ENCODE measurements at places on chromosomes 7 and 10.

GRCh38 chr7:69162931-69163670 is 435.2 kb upstream of the AUTS2 start:
- no peak for DNase-seq

GRCh38 chr10:34627331-34627730 is 187.8 kb downstream of the PARD3 start:
- DNase-seq: peak; percentile 27

- DNase-seq: no peak
These were observed 1.6 kb downstream of the PDGFA start for GRCh38 chr7:517774-518629.

GRCh38 chr10:92421550-92421949 is 130.6 kb downstream of the MARCHF5 start:
- no peak for DNase-seq

DNA sequence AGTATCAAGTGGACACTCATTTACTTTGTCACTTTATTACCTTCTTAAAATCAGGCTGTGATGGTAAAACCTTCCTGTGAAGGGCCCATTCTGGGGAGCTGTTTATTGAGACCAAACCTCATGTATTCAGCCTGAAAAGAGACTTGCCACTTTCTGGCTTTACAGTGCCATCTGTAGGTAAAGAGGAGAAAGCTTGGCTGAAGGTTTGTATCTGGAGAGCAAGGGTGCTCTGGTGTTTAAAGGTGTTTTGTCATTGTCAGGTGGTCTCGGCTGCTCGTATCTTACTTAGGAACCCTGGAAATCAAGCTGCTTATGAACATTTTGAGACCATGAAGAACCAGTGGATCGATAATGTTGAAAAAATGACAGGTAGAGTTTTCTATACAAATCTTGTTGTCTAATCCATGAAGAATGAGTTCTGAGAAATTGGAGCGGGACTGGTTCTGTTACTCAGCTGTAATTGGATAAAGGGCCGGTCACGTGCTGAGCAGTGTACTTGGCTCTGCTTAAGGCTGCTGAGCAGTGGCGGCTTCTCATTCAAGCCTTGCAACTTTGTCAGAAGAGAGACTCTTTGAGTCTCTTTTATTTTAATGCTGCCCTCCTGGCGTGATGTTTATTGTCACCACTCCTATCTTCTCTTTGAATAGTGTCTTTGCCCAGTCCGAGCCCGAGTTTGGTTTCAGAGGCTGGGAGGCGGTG is 46.9 kb downstream of the AP3M1 start:
- peak; percentile 45 for DNase-seq

DNA sequence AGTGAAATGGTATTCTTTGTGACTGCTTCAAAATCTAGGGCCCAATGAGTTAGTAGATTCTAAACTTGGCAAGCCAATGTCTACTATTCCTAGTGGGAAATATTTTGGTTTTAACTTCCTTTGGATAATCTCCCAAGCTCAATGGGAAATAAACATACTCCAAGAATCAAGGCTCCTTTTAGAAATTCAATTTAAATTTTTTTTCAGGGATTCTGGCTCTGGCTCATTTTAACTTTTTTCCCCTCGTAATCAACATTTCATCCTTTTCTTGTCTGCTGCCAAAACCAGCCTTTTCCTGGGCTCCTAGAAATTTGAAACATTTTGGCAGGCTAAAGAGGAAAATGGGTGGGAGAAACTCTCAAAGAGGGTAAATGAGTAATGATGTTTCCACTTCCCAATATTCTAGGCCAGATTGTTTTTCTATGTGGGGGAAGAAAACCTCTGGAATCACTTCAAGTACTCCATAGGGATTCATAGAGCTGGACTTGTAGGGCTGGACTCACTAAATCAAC is 85.6 kb upstream of the AGR3 start:
- no peak for DNase-seq

- DNase-seq: no peak
These were observed 5.2 kb upstream of the MYH16 start for GRCh38 chr7:99267481-99267840.

DNA sequence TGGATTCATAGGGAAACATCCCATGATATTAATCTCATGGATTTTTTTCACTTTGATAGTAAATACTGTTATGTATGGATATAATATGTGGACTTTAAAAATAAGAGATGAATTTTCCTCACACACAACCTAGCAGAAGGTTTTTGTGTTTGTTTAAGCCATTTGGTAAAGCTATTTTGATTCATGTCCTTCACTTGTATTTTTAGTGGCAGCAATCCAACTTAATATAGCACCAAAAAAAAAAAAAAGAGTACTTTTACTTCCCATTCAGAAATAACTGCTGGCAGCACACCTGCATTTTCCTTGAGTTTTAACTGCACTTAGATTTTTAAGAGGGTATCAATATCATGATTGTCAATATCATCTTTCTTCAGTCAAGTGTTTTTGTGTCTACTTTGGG is 60.0 kb downstream of the MCMBP start:
- DNase-seq: no peak

DNA sequence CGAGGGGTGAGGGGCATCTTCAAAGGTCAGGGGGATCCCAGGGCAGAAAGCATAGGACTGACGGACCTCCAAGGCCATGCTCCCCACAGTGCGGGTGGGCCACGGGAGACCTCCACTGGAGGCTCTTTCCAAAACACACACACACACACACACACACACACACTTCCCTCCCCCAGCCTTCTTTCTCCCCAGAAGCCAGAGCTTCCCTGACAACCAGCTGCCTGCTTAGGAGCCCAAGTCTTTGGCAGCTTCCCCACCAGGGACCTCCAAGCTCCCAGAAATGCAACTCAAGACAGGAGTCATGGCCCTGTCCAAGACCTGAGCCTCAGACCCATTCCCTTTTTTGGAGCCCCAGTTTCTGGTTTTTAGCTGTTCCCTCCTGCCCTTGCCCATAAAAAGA is 710 bp upstream of the C10orf105 start:
- no peak for DNase-seq

- no peak for DNase-seq
These were observed 64.3 kb downstream of the FAM204A start for GRCh38 chr10:118277871-118278270.

DNA sequence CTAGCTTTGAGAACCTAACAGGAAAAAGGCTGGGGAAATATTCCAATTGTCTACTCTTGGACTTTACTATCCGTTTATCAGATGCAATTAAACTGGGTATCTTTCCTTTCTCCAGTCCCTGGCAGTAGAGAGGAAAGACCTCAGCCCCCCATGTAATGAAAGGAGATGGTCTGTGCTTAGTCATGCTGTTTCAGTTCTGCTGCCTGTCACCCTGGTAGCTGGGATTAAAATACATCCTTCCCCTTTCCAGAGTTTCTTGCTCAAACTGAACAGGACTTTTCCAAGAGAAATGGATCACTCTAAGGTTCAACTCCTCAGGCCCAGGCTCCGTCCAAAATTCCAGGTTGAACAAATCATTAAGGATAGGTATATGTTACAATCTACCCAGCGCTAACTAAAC is 202.9 kb downstream of the PTEN start:
- DNase-seq: no peak

- DNase-seq: no peak
These were observed 75.1 kb downstream of the MAD1L1 start for GRCh38 chr7:2157473-2158279.

DNA sequence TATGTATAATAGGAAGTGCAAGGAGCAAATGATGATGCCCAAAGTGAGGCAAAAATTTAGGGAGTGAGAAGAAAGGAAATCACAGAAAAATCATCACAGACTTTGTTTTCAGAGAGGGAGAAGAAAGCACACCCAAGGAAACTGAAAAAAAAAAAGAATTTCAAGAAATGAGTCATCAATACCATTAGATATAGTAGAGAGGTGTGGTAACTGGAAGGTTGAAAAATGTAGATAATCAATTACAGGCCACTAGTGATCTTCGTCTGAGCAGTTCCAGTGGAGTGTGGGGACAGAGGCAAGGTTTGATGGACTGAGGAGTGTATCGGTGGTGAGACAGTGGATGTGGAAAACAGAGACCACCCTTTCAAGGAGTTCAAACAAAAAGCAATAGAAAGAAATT is 31.7 kb downstream of the ASB4 start:
- DNase-seq: no peak

DNA sequence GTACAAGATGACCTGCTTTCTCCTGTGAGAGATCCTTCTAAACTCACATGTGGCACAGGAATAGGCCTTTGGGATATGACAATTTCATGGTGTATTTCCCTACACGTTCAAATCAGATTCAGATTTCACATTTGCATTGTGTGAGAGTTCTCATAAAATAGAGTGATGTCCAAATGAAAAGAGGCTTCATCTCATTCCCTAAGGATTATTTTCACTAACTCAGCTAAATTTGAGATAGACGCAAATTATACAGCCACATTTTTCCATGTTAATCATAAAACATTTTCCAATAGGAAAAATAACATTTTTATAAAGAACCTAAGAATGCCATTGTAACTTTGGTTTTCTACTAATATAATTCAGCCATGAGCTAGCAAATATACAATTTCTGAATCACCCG is 35.5 kb upstream of the PARD3 start:
- DNase-seq: no peak

DNA sequence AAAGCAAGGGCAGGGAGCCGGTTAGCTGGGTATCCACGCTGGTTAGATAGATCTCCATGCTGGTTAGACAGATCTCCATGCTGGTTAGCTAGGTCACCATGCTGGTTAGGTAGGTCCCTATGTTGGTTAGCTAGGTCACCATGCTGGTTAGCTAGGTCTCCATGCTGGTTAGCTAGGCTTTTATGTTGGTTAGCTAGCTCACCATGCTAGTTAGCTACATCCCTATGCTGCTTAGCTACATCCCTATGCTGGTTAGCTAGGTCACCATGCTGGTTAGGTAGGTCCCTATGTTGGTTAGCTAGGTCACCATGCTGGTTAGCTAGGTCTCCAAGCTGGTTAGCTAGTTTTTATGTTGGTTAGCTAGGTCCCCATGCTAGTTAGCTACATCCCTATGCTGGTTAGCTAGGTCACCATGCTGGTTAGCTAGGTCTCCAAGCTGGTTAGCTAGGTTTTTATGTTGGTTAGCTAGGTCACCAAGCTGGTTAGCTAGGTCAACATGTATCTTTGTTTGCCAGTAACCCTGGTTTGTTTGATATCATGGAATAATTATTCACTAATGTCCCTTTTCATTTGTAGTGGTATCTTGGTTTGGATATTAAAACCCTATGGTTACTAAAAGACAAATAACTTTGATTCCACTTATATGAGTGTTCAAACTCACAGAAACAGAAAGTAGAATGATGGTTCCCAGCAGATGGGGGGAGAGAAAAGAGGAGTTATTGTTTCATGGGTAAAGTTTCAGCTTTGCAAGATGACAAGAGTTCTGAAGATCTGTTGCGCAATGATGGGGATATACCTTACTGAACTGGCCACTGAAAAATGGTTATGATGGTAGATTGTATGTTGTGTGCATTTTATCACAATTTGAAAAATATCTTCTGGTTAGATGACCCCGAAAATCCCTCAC is 136.2 kb downstream of the PRPF18 start:
- no peak for DNase-seq

GRCh38 chr10:28317760-28318159 is 14.9 kb upstream of the MPP7 start:
- no peak for DNase-seq

DNA sequence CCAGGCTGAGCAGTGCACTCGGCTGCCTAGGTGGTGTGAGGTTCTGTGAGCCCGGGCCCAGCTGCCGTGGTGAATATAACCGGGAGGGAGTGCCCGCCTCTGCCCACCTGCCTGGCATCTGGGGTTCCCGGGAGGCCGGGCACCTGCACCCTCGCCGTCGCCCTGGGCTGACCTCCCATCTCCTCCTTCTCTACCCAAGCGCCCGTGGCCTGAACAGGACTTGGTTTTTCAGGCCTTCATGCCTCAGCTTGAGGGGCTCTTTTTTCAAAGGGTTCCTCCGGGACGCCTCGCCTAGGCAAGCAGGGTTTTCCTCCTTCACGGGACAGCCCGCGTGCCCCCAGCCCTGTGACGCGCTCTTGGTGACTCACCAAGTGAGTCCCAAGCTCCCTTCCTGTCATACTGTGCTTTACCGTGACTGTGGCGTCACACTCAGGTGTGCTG is 9.9 kb downstream of the INPP5A start:
- DNase-seq: no peak

DNA sequence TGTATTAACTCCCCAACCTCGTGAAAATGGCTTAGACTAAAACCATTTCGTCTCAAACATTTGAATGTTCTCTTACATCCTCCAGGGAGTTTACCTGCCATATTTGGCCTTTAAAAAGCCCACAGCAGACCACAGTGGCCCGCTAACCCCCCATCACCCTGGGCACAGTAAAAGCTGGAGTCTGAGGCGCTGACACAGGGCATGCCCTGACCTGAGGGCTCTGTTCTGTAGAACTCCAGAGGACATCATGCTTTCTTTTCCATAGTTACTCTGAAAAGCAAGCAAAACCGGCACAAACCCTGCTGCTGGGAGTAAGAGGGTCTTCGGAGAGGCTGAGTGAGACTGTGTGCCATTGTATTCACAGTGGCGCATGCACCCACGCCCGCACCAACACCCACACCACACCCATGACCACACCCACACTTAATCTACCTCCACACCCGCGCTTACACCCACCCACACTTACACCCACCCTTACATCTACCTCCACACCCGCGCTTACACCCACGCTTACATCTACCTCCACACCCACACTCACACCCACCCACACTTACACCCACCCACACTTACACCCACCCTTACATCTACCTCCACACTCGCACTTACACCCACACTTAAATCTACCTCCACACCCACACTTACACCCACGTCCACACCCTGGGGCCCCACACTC is 32.1 kb downstream of the LRRC27 start:
- DNase-seq: peak; percentile 37

- DNase-seq: peak; percentile 46
These were observed 5.2 kb upstream of the OTUD1 start for GRCh38 chr10:23433701-23434100.

- DNase-seq: no peak
These were observed 115.0 kb downstream of the TAF3 start for GRCh38 chr10:7933262-7933661.

DNA sequence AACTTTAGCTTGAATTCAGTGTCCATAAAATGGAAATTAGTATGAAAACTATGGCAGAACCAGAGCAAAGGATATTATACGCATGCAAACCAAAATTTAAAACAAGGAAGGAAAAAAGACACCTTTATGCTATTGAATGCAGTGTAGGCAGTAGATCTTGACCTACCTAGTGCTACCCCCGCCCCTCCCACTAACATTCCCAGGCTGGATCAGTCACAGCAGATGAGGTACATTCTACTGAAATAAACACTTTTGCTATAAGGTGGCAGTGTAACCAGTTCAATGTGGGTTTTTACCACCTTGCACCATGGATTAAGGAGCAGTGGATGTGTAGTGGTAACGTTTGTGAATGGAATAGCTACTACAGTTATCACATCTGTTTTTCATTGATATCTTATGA is 27.9 kb downstream of the SRI start:
- DNase-seq: no peak
